Tibial nerve (tissue), 4 donors: ENCODE measurements at places on chromosomes 1 and 21.

GRCh38 chr1:26360807-26361604 is 7.1 kb upstream of the CRYBG2 start:
- no peak for DNase-seq
- no peak overlapping the region for H3K4me3 ChIP-seq
- H3K27ac ChIP-seq: no peak overlapping the region
- H3K4me1 ChIP-seq: peaks cover 10% of the 10 kb centered on the region
- peaks cover 2% of the 10 kb centered on the region for H3K27me3 ChIP-seq

DNA sequence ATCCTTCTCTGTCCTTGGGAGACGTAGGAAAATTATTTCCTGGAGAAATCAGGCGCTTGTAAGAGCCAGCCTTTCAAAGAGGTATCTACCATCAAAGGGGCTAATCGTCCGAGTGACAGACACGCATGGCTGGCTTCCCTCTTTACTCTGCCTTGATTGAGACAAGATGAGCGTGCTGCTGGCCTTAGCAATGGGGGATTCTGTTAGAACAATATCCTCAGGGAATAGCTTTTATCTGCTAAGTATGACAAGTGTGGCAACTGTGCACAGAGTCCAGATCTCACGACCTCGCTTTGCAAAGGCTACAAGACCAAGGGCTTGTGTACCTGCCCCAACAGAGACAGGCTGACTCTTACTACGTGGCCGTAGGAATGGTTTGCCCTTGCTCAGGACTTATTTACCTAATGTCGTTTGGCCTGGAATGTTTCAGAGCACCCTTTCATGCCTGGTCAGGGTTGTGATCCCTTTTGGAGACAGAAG is 417.1 kb downstream of the KIF26B start:
- H3K4me3 ChIP-seq: no peak overlapping the region
- H3K4me1 ChIP-seq: peaks cover 4% of the 10 kb centered on the region
- no peak overlapping the region for H3K27ac ChIP-seq
- no peaks in the 10 kb centered on the region for H3K27me3 ChIP-seq
- no peaks in the 10 kb centered on the region for H3K36me3 ChIP-seq

GRCh38 chr1:245201201-245201600 is 46.4 kb downstream of the KIF26B start:
- no peak for DNase-seq
- H3K4me3 ChIP-seq: no peak overlapping the region
- no peaks in the 10 kb centered on the region for H3K36me3 ChIP-seq
- H3K27ac ChIP-seq: no peak overlapping the region
- H3K27me3 ChIP-seq: no peaks in the 10 kb centered on the region

DNA sequence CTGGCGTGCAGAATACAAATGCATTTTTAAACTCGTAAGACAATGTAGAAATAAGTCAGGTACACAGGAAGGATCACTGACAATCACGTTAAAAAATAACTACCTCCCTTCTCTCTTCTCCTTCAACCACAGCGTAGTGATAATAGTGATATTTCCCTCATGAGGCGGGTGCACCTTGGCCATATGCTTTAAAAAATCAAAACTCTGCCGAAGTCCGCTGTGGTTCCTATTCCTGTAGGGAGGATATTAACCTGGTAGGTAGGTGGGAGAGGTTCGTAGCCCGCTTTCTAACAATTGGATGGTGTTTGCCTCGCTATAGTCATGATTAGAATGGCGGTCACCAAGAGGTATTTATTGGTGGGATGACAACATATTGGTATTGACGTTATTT is 732 bp downstream of the GREM2 start:
- no peaks in the 10 kb centered on the region for H3K36me3 ChIP-seq
- DNase-seq: no peak
- H3K4me3 ChIP-seq: peak overlapping the region; percentile 46
- H3K4me1 ChIP-seq: no peaks in the 10 kb centered on the region
- H3K27me3 ChIP-seq: no peaks in the 10 kb centered on the region

DNA sequence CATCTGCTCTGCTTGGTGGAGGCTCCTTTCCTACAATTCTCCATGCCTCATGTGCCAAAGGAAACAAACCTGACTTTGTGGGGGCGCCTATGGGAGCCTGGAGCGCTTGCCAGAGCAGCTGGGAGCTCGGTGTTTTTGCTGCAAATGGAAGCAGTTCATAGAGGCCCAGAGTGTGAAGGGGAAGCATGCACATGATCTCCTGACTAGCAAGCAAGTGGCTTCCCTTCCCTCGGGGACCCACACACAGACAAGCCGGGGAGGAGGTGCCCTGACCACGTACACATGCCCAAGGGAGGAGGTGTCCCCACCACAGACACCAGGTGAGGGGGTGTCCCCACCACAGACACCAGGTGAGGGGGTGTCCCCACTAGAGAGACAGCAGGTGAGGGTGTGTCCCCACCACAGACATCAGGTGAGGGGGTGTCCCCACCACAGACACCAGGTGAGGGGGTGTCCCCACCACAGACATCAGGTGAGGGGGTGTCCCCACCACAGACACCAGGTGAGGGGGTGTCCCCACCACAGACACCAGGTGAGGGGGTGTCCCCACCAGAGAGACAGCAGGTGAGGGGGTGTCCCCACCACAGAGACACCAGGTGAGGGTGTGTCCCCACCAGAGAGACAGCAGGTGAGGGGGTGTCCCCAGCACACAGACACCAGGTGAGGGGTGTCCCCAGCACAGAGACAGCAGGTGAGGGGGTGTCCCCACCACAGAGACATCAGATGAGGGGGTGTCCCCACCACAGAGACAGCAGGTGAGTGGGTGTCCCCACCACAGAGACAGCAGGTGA is 106.8 kb downstream of the CRYAA start:
- no peak for DNase-seq
- no peak overlapping the region for H3K27ac ChIP-seq
- H3K36me3 ChIP-seq: no peaks in the 10 kb centered on the region
- peaks cover 40% of the 10 kb centered on the region for H3K27me3 ChIP-seq

- H3K27ac ChIP-seq: no peak overlapping the region
- no peak for DNase-seq
- H3K4me3 ChIP-seq: no peak overlapping the region
- H3K27me3 ChIP-seq: no peaks in the 10 kb centered on the region
- peaks cover 19% of the 10 kb centered on the region for H3K36me3 ChIP-seq
These were observed 14.3 kb downstream of the QSOX1 start for GRCh38 chr1:180168786-180169639.

DNA sequence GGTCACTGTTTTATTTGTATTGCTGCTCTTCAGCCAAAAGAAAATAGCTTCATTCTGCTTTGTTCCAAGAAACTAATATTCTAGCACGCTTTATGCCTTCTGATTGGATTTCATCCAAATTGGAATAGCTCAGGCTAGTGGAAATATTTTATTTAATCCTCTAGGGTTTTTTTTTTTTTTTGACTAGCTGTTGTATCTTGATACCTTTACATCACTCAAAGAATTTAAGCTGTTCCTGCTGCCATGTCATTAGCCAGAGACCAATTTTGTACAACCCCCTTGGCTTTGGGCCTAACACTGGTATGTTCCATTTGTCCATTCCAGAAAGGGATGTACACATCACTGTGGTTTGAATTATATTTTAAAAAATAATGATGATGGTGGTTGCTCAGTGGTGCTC is 103.0 kb downstream of the DISC1 start:
- no peaks in the 10 kb centered on the region for H3K27me3 ChIP-seq
- no peak for DNase-seq
- peaks cover 14% of the 10 kb centered on the region for H3K4me1 ChIP-seq
- H3K4me3 ChIP-seq: no peak overlapping the region
- H3K27ac ChIP-seq: no peak overlapping the region
- H3K36me3 ChIP-seq: no peaks in the 10 kb centered on the region

- H3K4me3 ChIP-seq: no peak overlapping the region
- no peak for DNase-seq
- H3K27ac ChIP-seq: no peak overlapping the region
- H3K27me3 ChIP-seq: no peaks in the 10 kb centered on the region
These were observed 169.2 kb upstream of the SGIP1 start for GRCh38 chr1:66364578-66365391.

DNA sequence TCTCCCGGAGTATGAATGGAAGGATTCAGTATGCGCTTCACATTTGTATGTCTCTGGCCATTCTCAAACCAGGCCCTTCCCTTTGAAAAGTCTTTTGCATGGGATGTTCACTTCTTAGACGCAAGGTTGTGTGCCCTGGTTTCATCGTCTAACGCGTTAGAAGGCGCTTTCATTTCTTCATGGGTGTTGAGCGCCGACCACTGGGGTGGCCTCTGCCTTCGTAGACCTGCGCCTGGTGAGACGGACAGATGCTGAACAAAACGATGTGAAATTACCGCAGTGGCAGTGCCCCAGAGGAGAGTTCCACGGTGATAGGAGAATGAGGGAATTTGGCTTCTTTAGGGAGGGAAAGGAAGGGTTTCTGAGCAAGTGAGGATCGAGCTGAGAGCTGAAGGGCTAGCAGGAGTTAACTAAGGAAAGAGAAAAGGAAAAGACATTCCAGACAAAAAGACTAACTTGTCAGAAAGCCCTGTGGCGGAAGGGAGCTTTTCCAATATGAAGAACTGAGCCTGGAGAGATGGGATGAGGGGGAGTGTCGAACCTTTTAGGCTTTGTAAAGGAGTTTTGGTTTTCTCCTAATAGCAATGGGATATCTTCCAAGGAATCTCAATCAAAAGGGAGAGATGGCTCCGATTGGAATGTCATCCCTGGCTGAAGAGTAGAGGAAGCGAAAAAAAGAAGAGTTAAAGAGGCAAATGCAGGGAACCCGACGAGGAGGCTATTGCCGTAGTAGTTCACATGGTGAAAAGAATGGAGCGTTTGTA is 951 bp downstream of the GGPS1 start:
- H3K4me1 ChIP-seq: no peaks in the 10 kb centered on the region
- peak overlapping the region; percentile 93 for H3K27ac ChIP-seq
- no peaks in the 10 kb centered on the region for H3K27me3 ChIP-seq
- DNase-seq: no peak
- H3K36me3 ChIP-seq: no peaks in the 10 kb centered on the region
- peak overlapping the region; percentile 48 for H3K4me3 ChIP-seq

DNA sequence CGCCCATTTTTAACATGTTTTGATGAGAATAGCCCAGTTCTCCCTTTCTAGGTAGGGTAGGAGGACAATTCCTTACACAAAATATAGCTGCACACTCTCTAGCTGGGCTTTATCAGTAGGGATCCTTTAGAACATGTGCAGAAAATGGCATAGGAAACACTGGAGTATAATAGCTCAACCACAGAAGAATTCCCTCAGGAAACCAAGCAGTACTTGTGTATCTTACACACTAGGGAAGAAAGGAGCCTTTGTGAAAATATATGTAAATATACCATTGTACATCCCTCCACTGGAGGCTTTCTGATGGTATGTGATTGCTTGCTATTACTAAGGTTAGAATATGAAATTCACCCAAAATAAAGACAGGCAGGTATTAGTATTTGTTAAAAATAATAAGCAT is 153.5 kb downstream of the LRRC40 start:
- DNase-seq: no peak
- no peaks in the 10 kb centered on the region for H3K27me3 ChIP-seq
- H3K27ac ChIP-seq: no peak overlapping the region
- H3K4me1 ChIP-seq: no peaks in the 10 kb centered on the region
- H3K36me3 ChIP-seq: no peaks in the 10 kb centered on the region

DNA sequence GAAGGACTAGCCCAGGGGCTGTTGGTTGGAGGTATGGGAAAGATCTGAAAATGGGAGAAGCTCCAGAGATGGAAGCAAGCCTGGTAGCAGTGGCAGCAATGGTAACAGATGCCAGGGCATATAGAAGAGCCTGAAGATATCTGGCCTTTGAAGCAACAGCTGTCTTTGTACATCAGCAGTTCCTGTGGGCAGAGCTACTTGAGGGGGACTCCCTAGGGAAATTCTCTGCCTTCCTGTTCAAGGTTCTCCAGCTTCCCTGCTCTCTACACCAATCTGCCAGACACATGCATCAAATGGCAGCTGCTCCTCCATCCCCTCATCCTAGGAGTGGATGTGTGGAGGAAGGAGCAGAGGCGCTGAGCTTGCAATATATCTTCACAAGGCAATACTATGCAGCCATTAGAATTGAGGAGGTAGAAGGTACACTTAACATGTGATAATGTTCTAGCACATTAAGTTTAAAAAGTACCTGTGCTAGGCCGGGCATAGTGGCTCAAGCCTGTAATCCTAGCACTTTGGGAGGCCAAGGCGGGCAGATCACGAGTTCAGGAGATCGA is 2.2 kb downstream of the TMEM35B start:
- no peak overlapping the region for H3K27ac ChIP-seq
- no peak overlapping the region for H3K4me3 ChIP-seq
- DNase-seq: no peak
- H3K27me3 ChIP-seq: no peaks in the 10 kb centered on the region
- peaks cover 31% of the 10 kb centered on the region for H3K36me3 ChIP-seq

DNA sequence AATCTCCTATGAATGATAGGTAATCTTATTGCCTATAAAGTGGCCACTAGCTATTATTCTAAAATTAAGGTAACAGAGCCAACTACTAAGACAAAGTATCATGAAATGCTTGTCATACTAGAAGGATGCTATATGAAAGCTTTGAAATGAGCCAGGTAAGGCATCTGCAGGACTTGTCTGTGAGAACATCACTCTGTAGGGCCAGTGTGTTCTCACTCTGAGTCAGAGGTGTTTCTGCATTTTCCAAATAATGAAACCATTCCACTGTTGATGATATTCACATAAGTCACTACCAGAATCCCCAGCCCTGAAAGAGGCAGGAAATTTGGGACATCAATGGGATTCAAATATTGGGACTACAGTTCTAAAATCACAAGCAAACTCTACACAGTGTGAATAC is 25.8 kb upstream of the GBP5 start:
- no peak for DNase-seq
- no peaks in the 10 kb centered on the region for H3K36me3 ChIP-seq
- no peak overlapping the region for H3K4me3 ChIP-seq

GRCh38 chr1:17653728-17654351 is 101.3 kb upstream of the ACTL8 start:
- peak; percentile 38 for DNase-seq
- no peaks in the 10 kb centered on the region for H3K4me1 ChIP-seq
- H3K36me3 ChIP-seq: no peaks in the 10 kb centered on the region
- H3K27me3 ChIP-seq: no peaks in the 10 kb centered on the region

DNA sequence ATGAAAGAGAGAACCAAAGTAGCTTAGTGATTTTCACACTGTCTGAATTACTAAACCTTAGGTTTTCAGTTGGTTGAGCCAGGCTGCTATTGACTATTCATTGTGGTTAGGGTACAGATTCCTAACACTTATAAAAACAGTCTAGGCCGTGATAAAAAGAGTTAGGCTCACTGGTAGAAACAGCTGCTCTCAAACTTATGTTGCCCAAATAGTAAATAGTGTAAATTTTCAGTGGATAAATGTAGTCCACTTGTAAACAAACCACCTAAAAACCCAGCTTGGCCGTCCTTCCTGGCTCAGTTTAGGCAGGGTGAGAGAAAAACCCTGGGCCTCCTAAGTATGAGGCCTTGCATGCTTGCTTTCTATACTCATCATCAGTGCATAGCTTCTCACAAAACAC is 34.9 kb downstream of the ARID1A start:
- H3K27me3 ChIP-seq: no peaks in the 10 kb centered on the region
- peaks cover 52% of the 10 kb centered on the region for H3K36me3 ChIP-seq
- DNase-seq: no peak
- no peak overlapping the region for H3K4me3 ChIP-seq
- peaks cover 51% of the 10 kb centered on the region for H3K4me1 ChIP-seq
- no peak overlapping the region for H3K27ac ChIP-seq
